ENCODE measurements at places on chromosomes 2 and 18.

GRCh38 chr2:186883666-186884065 lies 34.7 kb upstream of the ZSWIM2 start:
- DNase-seq: no peak

- no peak for DNase-seq
Measured at GRCh38 chr2:210561475-210561874, 5.1 kb downstream of the CPS1 start.

GRCh38 chr18:45997700-45998151 lies 30.6 kb upstream of the EPG5 start:
- peak; percentile 28 for DNase-seq

DNA sequence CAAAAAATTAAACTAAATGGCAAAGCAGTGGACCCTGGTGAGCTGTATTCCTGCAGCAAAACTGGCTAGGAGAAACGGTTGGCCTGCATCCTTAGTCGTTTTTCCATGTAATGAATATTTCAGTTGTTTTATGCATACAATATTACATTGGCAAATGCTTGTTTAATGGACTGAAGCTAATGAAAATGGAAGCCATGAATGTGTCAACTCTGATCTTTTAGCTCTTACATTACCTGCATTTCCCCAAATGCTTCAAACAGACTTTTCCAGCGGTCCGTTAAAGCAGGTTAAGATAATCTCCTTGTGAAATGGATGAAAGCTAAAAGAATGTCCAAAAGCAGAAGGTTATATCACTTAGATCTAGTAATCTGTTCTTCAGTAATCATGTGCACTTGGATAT lies 686.3 kb upstream of the SETBP1 start:
- no peak for DNase-seq

Measured in stimulated activated CD4-positive, alpha-beta T cell treated with anti-CD3 and anti-CD28 coated beads, Interleukin-4, amount 100 ng/mL, for 24 hours (primary cell).